ENCODE measurements at places on chromosomes 1 and 21.

DNA sequence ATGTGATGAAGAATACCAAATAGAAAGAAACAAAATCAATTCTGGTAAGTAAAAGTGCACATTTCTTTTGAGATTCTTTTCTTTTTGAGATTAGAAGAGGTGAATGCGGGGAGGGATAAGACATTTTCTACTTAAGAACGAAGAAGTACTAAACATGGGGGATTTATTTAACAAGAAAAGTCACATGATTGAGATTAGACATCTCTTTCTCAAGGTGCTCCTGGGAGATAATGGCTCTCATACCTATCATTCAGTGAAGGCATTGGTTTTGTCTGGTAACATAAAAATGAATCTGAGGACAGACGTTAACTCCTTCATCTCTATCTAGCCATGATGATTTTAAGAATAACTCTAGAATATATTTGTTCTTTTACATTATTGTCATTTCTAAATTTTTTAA lies 147.9 kb upstream of the SAMSN1 start:
- DNase-seq = no peak

DNA sequence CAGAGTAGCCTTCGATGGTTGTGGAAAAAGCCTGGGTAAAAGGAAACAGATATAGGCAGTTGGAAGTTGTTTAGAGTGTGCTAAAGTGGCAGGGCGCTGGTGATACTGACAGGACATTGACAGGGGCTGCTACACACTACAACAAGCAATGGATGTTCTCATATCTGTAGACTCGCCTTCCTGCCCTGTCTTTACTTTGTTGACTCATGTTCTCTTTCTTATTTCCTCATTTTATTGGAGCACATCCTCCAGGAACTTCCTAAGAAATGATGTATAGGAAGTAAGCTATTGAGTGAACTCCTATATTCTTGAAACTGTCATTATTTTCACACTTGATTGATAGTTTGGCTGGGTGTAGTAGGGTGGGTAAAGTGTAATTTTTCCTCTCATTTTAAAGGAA lies 51.0 kb downstream of the C4BPA start:
- DNase-seq = no peak

DNA sequence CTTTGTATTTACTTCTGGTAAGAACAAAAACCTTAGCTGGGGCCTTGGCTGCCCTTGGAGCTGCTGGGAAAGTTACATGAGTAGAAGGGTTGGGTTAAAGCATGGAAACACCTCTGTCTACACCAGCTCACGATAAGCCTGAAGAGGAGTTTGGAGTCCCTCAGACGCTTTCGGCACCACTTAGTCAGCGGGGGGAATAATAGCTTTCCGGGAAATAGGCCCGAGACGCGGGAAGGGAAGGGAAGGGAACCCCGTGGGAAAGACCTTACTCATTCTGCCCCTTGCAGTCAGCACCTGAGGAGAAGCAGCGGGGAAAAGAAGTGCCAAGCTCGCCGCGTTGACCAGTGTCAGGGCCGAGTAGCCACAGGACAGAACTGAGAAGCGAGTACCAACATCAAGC lies 66.4 kb upstream of the PDE9A start:
- DNase-seq = no peak

DNA sequence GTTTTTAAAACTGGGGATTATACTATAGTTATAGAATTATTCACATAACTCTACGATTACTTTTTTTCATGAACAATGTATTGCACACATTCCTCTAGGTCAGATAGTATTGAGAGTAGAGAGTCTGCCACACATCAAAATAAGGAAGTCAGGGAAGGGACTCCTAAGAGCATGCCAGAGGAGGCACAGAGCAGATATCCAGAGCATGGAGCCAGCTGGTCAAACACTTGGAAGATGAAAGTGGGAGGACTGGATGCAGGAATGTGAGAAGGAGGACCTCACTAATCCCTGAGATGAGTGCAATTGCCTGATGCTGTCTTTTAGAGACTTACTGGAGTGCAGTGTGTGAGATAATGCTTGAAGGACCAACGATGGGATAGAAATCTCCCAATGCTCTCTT lies 9.6 kb upstream of the RFX5 start:
- DNase-seq = no peak

GRCh38 chr1:62716397-62716796 lies 28.2 kb upstream of the DOCK7 start:
- no peak for DNase-seq

DNA sequence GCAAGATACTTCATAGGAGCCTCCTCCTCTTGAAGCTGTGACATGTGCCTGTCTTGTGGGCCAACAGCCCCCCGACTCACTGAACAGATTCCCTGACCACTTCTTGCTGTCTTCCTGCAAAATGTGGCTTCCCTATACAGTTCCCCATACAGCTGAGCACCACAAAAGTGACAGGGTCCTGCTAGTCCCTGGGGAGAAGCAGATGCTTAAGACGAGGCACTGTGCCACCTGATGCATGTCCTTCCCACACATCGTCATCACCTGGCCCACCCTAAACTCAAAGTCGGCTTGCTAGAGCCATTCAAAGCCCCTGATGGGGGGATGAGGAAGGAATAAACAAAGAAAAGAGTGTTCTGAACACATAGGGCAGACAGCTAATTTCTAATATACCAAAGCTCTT lies 29.2 kb upstream of the ETV3 start:
- no peak for DNase-seq

- no peak for DNase-seq
Measured at GRCh38 chr1:33692206-33693188, 171.4 kb upstream of the HMGB4 start.

DNA sequence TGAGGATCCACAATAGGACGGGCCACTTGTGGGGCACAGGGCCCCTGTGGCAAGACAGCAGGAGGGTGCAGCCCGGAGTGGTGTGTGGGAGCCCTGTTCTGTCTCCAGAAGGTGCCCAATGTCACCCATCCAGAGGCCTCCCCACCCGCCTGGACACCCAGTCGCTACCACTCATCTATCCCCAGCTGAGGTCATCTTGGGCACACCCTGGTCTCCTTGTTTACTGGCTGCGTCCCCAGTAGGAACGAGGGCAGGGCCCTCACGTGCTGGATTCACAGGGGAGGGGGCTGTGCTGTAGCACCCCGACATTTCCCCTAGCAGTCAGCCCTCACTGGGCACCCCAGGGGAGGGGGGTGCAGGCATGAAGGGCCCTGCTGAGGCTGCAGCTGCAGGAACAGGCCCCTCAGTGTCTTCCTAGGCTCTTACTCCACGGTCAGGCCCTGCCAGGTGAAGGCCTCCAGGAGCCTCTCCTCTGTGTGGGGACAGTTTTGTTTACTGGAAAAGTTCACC lies 2.3 kb upstream of the TNNT2 start:
- DNase-seq = no peak

- DNase-seq = no peak
Measured at GRCh38 chr1:95407131-95407885, 173.3 kb downstream of the RWDD3 start.

GRCh38 chr1:210669951-210670350 lies 341.2 kb downstream of the HHAT start:
- no peak for DNase-seq

DNA sequence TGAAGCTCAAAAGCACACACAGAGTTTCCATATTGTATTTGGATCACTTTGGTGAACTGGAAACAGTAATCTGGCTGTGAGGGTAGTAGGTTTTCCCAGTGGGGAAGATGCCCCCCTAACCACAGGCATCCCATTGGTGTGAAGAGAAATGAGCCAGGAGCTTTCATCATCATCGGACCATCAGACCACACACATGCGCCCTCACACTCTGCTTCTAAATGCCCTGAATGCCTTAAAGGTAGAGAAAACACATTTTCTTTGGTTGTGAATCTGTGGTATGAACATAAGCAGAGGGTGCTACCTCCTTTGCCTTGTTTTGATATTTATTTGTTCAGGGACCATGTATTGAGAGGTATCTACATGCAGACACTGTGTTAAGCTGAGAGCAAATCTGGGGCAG lies 79.0 kb upstream of the DNAH14 start:
- no peak for DNase-seq

DNA sequence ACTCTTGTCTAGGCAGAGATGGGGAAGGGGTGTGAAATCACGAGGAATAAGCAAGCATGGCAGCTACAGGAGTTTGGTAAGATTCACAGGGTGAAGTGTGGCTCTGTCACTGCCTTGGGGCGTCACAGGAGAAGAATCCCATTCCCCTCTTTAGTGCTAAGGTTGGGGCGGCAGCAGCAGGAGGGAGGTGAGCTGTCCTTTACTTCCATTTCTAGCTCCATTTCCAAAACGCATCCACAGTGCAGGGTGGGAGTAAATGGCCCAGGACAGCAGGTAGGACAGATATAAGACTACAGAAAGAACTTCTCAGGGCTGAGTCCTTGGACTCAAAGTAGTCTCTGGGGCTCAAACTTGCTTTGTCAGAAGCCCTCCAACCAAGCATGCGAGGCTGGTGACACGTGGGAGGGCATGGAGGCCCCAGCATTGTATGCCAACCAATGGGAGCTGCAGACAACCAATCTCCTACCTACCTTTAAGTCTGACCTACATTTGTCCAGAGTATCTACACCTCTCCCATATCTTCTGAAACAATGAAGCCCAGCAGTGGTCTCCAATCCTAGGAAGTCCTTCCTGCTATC lies 8.5 kb downstream of the MEF2D start:
- DNase-seq = no peak

- DNase-seq = no peak
Measured at GRCh38 chr1:222165629-222166028, 382.3 kb downstream of the HHIPL2 start.

GRCh38 chr1:181647314-181648035 lies 164.2 kb downstream of the CACNA1E start:
- no peak for DNase-seq

- no peak for DNase-seq
Measured at GRCh38 chr1:202708456-202709275, 1.6 kb downstream of the SYT2 start.

DNA sequence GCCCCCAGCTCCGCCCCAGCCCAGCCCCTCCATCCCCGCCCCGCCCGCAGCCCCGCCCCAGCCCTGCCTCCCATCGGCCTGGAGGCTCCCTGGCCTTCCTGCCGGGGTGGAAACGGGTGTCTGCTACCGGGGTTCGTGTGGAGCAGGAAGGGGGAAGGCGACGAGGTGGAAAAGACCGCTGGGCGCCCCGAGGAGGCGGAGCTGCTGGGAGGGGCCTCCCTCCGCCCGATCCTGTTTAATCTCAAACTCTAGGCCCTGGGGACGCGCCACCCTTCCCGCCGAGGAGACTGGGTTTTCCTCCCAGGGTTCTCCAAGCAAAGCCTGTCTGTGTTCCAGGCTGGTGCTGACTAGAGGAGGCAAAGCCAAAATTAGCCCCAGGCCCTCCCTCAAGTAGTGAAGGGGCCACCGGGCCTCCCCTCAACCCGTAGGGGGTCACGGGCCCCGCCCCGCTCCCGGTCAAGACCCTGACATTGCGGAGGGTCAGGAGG lies 16.2 kb upstream of the TTLL10 start:
- DNase-seq = peak; percentile 83

DNA sequence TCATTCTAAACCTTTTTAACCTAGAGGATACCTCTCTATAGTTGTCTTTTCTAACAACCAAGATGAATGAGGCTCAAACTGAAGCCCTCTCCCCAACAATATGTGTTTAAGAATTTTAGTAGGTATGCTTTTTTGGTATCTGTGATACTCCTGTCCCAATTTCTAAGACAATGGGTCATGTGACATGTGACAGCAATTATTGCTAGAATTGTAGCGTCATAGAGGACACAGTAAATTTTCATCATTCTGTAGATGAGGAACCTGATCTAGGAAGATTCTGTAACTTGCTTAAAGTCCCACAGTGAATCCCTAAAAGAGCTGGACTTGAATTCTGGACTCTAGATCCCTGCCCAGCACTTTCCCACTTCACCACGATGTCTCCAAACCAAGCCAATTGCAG lies 11.6 kb upstream of the CASQ1 start:
- DNase-seq = no peak

DNA sequence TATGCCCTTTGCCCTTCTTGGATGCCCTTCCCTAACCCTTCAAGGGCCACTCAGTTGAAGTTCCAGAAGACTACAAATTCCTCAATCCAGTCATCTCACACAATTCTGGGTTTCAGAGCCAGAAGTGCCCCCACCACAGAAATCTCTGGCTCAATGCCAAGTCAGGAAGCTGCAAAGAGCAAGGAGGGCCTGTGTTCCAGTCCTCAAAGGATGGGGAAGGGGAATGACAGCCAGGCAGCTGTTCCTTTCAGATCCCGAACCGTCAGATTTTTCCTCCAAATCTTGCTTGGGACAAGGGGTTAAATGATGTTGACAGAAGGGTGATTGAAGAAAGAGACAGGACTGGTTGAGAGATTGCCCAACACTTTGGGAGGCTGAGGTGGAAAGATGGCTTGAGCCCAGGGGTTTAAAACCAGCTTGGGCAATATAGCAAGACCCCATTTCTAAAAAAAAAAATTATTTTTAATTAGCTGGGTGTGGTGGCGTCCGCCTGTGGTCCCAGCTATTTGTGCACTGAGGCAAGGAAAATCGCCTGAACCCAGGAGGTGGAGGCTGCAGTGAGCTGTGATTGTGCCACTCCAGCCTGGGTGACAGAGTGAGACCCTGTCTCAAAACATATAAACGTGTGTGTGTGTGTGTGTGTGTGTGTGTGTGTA lies 716 bp upstream of the HPDL start:
- no peak for DNase-seq

- DNase-seq = no peak
Measured at GRCh38 chr1:170247751-170248521, 102.2 kb downstream of the NTMT2 start.

- DNase-seq = no peak
Measured at GRCh38 chr21:24223624-24224023, 1383.7 kb downstream of the MRPL39 start.

GRCh38 chr21:40840401-40841125 lies 6.4 kb downstream of the DSCAM start:
- DNase-seq = no peak

GRCh38 chr1:155424091-155424490 lies 103.4 kb downstream of the RUSC1 start:
- DNase-seq = no peak

DNA sequence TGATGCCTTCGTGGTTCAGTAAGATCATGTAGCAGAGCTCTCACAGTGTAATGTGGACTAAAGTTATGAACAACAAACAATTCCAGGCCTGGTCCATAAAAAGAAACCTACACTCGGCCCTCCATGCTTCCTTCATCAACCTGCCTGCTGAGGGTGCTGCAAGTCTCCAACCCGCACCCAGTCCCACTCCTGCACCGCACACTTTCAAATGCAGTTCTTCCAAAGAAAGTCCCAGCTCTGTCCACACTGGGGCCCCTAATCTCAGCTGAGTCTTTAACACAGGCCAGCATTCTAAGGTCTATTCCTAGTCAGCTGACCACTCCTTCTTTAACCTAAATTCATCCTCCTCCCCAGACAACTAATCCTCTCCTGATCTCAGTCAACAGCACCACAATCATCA lies 71.5 kb upstream of the NR5A2 start:
- DNase-seq = no peak

DNA sequence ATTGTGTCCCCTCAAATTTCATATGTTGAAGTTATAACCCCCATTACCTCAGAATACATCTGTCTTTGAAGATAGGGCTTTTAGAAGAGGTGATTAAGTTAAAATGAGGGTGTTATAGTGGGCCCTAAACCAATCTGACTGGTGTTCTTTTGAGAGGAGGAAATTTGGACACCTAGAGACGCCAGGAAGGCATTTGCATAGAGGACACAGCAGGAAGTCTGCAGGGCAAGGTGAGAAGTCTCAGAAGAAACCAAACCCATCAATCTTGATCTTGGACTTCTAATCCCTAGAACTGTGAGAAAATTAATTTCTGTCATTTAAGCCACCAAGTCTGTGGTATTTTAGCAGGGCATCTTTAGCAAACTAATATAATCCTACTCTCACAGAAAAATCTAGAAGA lies 13.0 kb downstream of the GOLPH3L start:
- no peak for DNase-seq
